ENCODE measurements at places on chromosomes 13 and 19.

DNA sequence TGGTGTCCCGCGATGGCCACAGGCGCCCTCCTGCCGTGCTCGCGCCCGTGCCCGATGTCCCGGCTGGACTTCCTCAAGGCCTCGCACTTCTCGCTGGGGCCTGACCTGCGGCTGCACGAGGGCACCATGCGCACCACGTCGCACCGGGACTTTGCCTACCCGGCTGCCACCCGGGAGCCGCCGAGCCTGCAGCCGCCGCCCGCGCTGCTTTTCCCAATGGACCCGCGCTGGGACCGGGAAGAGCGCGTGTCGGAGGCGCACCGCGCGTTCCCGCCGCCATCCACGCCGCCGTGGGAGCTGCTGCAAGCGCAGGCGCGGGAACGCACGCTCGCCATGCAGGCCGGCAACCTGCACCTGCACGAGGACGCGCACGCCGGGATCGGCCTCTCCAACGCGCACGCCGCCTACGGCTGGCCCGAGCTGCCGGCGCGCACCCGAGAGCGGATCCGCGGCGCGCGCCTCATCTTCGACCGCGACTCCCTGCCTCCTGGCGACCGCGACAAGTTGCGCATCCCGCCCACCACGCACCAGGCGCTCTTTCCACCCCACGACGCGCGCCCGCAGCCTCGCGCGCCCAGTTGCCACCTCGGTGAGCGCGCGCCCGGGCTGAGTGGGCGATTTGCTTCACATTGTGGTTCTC is 12.1 kb upstream of the PEX11G start:
- DNase-seq = peak; percentile 50

GRCh38 chr19:33263325-33264023 is 37.8 kb upstream of the SLC7A10 start:
- no peak for DNase-seq

- no peak for DNase-seq
Observed at GRCh38 chr13:59236944-59237343, 926.8 kb downstream of the DIAPH3 start.

DNA sequence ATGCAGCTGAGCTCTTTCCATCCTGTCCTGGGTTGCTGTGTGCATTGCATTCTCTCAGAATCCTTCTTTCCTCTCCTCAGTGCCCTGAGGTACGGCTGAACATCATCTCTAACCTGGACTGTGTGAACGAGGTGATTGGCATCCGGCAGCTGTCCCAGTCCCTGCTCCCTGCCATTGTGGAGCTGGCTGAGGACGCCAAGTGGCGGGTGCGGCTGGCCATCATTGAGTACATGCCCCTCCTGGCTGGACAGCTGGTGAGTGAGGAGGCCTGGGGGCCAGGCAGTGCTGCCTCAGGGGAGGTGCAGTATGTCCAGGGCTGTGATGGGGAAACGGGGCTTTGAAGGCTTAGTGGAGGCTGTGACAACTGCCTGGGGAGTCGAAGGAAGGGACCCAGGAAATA is 29.8 kb downstream of the PPP2R1A start:
- DNase-seq = no peak

DNA sequence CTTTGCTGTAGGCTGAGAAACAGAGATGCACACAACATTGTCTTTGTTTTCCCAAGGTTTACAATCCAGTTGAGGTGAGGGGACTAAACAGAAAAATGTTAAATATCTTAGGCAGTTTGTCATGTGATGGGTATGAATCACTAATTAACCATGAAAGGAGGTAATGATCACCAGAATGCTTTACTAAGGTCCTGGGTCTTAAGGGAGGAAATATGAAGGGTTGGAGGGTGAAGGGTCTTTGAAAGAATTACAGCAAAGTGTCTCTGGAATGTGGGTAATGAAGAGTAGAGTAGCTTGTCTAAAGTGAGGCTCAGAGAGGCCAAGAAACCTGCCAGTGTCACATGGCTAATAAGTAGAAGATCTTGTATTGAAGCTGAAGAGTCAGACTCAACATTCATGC is 19.0 kb downstream of the BIVM start:
- DNase-seq = no peak

DNA sequence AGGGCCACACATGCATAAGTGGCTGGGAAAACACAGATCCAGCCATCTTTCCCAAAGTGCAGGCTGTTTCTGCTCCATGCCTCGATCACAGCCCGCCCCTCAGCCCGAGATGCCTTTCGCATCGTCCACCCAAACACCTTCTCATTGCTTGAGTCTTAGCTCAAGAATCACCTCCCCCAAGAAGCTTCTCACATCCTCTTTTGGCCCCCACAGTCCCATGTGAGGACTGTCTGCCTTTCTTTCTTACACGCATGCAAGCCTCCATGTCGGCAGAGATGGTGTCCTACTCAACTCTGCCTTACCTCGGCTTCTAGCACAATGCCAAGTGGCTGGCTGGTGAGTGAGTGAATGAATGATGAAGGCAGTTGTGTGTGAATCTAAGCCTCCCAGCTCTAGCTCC is 18.1 kb upstream of the GSX1 start:
- no peak for DNase-seq

GRCh38 chr19:4815426-4816201 is 15.9 kb downstream of the TICAM1 start:
- no peak for DNase-seq

Data from NCI-H1436 treated with DMSO at 0.1 percent for 48 hours (cell line).